Peyer's patch (tissue), 4 donors: ENCODE measurements at places on chromosomes 1 and 21. TPM values are rescaled to one million over a fixed set of nuclear protein-coding genes. Genes with fewer than 3 reads are reported as not detected.
A peak's percentile ranks its signal among the peaks of the same experiment; 100 is the strongest.

SLAMF9 gene
- total RNA-seq: not detected

CALML6 gene
- total RNA-seq: not detected

LDLRAD1 gene
- not detected for total RNA-seq

MYCL gene
- 28.4 TPM for total RNA-seq

ELAPOR1 gene
- 108 TPM for total RNA-seq

NPR1 gene
- total RNA-seq: 15.8 TPM

TEDDM1 gene
- total RNA-seq: not detected

CD101 gene
- 12.4 TPM for total RNA-seq

PRKCZ gene
- total RNA-seq: 86.3 TPM

LRRC39 gene
- 2.4 TPM for total RNA-seq

KIF21B gene
- 10.8 TPM for total RNA-seq

PPM1J gene
- 0.67 TPM for total RNA-seq

CFHR2 gene
- not detected for total RNA-seq

DNA sequence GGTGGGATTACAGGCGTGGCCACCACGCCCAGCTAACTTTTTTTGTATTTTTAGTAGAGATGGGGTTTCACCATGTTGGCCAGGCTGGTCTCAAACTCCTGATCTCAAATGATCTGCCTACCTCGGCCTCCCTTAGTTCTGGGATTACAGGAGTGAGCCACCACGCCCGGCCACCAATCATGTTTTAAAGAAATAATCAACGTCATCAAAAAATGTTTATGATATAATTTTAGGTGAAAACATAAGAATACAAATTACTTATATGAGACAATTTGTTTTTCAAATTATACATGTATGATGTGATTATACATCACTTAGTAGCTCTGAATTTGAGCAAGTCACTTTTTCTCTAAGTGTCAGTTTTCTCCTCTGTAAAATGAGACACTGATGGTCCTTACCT is 31.6 kb upstream of the SSBP3 start:
- DNase-seq: no peak

DNA sequence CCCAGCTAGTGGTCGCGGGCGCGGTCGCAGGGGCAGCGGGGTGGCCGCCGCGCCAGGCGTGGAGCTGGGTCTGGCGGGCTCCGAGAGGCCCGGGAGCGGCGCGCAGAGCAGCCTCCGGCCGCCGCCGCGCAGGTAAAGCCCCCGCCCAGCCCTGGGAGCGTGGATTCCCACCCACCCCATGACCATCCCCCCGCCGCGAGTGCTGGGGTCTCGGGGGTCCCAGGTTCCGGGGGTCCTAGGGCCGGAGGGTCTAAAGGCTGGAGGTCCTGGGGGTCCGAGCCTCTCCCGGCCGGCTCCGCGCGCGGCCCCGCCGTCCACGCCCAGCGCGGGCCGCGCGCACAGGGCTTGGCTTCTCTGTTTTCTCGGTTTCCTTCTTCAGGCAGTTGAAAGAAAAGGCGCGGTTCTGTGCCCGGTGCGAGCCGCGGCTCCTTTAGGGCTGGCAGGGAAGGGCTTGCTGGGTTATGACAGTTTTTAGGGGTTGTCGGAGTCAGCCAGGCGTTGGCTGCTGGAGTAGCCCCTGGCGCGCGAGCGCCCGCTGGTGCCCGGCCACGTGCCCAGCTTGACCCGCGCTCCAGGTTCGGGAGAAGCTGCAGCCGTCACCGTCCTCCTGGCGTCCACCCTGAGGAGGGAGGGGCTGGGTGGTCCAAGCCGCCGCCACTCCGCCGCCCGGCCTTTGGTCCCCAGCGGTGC is 359 bp downstream of the LRRC3 start:
- peak; percentile 31 for DNase-seq

- DNase-seq: peak; percentile 99
Measured at GRCh38 chr1:153670859-153671627, at the start of gene ILF2. ILF2 (minus strand) TSS chr1:153670993; CDS start chr1:153670922, 71 bp downstream.

GRCh38 chr1:179089827-179090482 is 8.1 kb downstream of the TOR3A start:
- DNase-seq: no peak

- no peak for DNase-seq
Measured at GRCh38 chr1:2082064-2082463, 31.9 kb downstream of the PRKCZ start.

DNA sequence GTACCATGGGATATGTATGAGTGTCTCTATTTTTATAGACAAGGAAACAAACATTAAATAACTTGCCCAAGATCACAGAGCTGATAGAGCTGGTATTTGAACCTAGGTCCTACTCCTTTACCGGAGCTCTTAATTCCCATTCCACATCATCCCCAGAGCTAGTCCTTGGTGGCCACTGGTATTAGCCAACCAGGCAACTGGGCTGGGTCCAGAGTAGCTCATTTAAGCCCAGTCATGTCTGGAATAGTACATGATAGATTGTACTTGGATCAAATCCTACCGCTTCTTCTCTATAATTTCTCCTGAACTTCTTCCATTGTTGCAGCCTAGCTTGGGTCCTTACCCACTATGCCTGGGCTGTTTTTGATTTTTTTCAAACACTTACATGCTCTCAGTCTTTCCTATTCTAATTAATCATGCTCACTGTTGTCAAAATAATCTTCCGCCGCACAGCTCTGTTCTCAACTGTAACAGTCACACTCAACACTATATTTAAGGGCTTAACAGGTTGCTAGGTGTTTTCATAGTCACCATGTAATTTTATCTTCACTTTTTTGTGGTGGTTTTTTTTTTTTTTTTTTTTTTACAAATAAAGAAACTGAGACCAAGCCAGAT is 80.2 kb downstream of the COLGALT2 start:
- DNase-seq: no peak

DNA sequence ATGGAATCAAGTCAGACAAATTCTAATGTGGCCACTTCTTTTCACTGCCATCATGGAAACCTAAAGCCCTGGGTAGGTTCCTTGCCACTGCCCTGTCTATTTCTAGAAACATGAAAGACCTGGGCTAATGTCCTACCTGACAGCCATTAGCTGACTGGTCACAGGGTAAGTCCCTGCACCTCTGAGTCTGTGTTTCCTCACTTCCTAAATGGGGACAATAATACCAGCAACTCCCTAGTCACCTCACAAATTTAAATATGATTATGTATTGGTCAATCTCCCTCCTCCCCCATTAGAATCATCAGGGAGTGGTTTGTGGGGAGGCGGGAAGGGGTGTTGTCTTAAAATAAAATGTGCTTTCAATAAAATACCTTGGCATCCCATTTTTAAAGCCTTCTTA is 2.2 kb downstream of the CREG1 start:
- DNase-seq: no peak

GRCh38 chr1:145887631-145888030 is 2.0 kb upstream of the ANKRD35 start:
- DNase-seq: no peak

DNA sequence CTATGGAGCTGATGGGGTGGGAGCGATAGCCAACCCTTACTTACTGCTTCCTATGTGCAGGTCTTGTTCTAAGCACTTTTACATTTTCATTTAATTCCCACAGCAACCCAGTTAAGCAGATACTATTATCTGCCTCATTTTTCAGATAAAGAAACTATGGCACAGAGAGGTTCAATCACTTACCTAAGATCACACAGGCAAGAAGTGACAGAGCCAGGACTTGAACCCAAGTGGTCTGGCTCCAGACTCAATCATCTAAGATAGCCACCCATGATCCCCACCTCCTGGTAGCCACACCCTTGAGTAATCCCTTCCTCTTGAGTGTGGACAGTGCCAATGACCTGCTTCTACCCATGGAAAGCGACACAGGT is 23.2 kb upstream of the IFNAR1 start:
- no peak for DNase-seq

DNA sequence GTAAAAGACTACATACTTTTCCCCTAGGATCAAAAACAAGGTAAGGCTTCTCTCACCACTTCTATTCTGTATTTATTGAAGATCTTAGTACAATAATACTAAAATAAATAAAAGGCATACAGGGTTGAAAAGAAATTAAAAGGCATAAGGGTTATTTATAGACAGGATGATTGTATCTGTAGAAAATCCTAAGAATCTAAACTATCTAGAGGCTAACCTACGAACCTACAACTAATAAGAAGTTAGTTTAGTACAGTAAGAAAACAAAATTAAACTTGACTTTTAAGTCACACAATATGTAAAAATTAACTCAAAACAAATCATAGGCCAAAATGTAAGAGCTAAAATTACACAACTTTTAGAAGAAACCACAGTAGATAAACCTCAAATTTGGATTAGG is 50.4 kb upstream of the ADAM30 start:
- no peak for DNase-seq

- DNase-seq: no peak
Measured at GRCh38 chr1:104294259-104294658, 544.6 kb downstream of the AMY1C start.

- DNase-seq: no peak
Measured at GRCh38 chr1:11499601-11500331, 20.8 kb downstream of the DISP3 start.

DNA sequence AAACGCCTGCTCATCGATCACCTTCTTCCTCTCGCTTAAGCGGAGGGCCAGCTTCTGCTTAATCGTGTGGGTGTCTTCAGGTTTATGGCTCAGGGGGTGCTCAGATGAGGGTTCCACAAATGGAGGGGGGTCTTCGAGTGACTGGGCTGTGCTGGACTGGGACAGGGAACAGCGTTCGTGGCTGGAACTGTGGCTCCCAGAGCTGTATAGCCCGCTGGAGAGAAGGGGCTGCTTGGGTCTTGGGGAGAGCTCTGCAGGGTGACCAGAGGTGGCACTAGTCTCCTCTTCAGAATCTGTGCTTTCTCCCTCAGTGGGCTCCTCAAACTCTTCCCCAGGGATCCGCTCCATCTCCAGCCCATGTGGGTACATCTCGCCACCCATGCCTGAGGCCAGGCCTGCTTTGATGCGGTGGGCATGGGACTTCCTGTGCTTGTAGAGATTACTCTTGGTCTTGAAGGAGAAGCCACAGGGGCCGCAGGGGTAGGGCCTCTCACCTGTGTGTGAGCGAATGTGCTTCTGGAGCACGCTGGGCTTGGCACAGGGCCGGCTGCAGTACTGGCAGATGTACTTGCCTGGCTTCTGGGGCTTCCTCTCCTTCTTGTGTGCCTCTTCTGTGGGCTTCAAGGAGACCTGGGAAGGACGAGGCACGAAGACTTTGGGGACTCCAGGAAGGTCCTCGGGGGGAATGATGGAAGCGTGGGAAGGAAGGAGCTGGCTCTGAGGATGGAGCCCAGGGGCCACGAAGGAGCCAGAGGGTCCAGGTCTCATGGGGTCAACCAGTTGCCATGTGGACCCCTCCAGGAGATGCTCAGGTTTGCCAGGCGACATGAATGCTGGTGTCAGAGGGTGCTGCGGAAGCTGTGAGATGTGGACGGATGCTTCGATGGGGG is 99.4 kb upstream of the EDN2 start:
- no peak for DNase-seq

- DNase-seq: no peak
Measured at GRCh38 chr1:62386351-62387121, 50.3 kb upstream of the USP1 start.

DNA sequence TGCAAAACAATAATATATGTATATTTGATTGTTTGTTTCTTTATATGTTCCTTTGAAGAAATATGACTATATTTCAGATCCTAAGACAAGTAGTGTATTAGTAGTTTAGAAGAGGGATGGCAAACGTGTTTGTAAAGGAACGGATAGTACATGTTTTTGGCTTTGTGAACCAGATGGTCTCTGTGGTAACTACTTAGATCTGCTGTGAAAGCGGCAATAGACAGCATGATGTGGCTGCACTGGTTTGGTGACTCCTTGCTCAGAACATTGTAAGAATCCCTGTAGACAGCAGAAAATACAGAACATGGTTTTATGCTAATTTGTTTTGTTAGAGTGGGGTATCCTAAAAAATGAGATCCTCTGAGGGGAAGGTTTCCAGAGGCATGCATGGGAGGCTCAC is 3.1 kb downstream of the ACADM start:
- no peak for DNase-seq

GRCh38 chr1:99532276-99532580 is 113.7 kb upstream of the PALMD start:
- DNase-seq: no peak

DNA sequence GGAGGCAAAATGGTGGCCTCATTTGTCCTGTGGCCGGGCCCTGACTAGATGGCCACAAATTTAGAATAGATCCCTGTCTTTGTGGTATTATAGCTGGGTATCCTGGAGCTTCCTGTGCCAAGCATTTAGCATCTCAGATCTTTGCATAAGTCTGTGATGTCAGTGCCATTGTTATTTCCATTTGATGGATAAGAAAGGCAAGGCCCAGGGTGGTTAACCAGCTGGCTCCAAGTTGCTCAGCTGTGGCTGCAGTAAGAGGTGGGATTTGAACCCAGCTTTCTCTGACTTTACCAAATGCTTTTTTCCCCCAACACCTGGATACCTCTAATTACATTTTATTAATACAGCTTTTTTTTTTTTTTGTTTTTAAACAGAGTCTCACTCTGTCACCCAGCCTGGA is 11.7 kb upstream of the TNFRSF8 start:
- no peak for DNase-seq

DNA sequence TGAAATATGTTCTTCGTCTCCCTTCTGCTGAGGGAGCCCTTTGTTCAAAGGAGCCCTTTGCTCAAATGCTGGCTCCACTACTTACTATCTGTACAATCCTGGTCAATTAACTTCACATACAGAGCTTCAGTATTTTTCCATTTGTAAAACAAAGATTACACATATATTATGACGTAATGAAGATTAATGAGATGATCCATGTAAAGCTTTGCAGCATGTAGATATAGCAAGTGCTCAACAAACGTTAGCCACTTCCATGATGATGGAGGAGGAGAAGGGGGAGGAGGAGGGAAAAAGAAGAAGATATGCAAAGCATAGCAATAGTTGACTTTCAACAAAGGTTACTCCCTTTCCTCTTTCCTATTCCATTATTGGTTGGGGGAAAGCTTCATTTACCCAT is 10.1 kb upstream of the DDAH1 start:
- DNase-seq: no peak

- no peak for DNase-seq
Measured at GRCh38 chr1:97853221-97853620, 67.6 kb downstream of the DPYD start.

DNA sequence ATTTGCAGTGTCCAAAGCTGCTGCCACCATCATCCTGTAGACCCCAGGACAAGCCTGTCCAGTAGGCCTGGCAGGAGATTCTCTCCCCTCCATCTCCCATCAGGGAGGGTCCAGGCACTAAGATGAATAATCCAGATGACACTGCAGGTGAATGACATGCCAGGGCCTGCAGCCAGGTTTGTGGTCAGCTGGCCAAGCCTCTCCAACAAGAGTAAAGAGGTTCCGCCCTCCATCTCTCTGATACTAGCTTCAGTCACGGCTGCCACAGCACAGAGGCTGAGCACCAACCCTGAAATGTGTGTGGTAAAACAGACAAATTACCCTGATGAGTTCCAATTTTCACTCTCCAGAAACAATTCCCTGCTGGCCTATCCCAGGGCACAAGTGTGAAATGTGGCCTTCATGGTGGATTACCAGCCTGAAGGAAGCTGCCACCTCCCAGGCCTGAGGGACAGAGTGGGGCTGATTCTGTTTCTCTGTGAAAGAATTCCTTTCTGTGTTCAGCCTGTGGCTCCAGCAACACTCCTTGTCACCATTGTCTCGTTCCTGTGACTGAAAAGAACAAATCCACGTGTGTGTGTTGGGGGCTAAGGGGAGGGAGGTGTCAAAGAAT is 19.9 kb upstream of the LHX4 start:
- DNase-seq: peak; percentile 7
